NCI-H1417 (cell line): ENCODE measurements at places on chromosomes 7 and 10.

- DNase-seq = no peak
These were observed 9.7 kb downstream of the RBP3 start for GRCh38 chr10:47357911-47358310.

- DNase-seq = no peak
These were observed 65.7 kb upstream of the ASAH2 start for GRCh38 chr10:50316695-50317648.

- no peak for DNase-seq
These were observed 95.8 kb upstream of the TNS3 start for GRCh38 chr7:47677664-47678063.

DNA sequence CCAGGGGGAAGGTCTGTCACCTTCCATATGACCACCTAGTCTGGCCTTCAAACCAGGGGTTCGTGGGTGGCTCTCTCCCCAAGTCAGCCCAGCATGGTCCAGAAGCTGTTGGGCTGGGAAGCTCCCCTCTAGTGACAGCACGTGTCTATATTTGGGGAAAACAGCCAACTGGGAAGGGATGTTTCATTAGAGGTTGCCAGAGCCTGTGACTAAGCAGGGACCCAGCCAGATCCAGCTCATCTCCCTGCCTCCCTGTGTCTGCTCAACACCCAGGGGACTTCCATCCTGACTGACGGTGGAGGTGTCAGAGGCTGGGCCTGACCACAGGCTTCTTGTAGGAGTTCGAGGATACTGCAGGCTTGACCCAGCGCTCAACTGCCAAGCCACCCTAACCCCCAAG is 10.5 kb downstream of the STYXL1 start:
- DNase-seq = no peak

- no peak for DNase-seq
These were observed 12.0 kb upstream of the AQP1 start for GRCh38 chr7:30899630-30900029.

DNA sequence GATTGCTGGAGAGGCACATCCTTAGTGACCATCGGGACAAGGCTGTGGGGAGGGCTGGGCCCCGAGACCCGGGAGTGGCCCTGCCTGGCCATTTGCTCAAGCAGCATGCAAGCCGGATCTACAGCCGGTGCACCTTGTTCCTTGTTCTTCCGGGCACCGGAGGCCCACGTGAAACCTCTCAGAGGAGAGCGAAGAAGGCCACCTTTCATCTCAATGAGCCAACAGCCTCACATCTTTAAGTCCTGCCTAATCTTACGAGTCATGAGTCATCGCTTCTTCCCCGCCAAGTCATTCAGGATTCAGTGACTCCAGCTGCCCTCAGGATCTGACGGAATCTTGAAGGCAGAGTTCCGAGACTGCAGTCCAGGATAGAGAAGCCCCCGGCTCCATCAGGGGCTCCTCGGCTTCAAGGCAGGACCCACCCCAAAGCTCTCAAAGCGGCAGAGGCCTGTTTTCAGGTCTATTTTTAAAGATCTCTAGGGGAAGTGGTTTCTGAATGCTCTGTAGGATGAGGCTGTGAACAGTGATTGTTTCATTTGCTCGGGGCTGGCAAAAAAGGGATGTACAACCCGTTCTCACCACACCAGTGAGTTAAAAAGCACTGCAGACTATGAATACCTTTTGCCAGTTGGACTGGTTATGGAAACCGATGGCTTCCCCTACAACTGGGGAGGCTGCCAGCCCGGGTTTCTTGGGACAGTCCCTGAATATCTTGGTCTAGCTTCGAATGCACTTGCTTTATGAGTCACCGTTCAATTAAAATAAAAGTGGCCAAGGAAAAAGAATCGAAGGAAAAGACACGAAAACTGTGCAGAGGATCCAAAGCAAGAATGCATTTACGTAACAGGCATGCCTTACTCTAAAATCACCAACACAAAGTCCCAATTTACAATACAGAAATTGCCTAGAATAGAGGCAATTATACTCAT is 57.2 kb upstream of the ECHDC3 start:
- no peak for DNase-seq

DNA sequence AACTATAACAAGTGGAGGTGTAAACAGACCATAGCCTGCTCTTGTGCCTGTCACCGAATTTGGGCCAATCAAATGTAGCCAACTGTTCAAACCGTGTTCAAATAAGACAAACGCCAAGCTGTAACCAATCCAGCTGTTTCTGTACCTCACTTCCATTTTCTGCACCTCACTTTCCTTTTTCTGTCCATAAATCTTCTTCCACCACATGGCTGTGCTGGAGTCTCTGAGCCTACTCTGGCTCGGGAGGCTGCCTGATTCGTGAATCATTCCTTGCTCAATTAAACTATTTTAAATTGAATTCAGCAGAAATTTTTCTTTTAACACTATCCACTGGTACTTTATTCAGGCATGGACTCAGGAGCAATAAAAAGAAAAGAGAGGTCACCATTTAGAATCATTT is 29.9 kb upstream of the COL1A2 start:
- DNase-seq = no peak

DNA sequence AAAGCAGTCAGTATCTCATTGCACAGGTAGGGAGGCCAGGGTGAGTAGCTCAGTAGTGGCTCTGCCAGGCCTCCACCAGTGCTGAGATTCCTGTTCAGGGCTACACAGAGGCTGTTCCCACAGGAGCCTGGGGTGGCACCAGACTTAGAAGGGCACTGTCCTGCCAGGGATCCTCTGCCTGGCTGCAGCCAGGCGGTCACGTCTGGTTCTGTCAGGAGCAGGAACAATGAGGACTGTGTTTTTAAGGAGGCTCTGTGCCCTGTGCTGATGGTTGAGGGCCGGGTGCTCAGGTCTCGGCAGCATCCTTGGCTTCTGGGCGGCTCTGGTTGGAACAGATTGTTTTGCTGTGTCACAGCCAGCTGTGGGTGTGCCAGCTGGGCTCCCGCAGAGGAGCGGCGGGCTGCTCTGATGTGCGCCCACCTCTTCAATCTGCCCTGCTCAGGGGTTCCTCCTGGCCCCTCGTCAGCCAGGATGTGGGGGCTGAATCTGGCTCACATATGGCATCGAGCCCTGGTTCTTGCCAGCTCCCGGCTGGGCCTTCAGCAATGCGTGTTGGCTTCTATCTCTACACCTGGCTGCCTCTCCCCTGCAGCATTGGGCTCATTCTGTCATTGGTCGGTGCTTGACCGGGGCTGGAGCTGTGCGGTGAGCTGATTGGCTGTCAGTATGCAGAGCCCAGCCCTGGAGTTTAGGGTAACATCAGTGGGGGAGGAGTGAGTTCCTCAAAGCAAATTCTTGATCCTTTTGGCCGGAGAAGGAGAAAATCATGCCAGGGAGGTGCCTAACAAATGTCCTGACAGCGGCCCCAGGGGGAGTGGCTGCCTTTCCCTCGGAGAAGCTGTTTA is 41.2 kb downstream of the TACR2 start:
- DNase-seq = no peak

DNA sequence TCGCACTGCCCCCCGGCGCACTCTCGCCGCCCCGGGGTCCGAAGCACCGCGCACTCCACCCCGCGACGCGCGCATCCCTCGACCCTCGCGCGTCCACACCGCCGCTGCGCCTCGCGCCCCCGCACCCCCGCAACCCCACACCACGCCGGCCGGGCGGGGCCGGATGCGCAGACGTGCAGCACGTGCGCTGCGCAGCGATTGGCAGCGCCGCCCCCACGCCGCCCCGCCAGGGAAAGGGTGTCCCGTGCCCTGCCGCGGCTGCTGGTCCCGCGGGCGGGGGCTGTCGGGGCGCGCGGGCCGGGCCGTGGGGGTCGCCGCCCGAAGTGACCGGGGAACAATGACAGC is 53.7 kb upstream of the KDM7A start:
- DNase-seq = peak; percentile 38

DNA sequence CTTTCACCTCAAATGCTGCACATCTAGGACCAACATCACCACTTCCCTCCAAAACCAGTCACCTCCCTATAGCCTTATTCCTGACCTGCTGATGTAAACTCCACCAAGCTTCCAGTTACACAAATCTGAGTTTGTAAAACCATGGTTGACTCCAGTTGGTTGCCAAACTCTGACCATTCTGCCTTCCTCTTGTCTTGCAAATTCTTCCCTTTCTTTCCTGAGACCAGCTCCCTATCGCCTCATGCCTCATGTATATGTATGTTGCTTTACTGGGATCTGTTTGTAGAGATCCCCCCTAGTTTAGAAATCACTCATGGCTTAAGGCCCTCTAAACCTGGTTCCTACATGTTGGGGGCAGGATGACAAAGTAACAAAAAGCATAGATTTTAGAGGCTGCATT is 31.3 kb downstream of the PAX2 start:
- no peak for DNase-seq

DNA sequence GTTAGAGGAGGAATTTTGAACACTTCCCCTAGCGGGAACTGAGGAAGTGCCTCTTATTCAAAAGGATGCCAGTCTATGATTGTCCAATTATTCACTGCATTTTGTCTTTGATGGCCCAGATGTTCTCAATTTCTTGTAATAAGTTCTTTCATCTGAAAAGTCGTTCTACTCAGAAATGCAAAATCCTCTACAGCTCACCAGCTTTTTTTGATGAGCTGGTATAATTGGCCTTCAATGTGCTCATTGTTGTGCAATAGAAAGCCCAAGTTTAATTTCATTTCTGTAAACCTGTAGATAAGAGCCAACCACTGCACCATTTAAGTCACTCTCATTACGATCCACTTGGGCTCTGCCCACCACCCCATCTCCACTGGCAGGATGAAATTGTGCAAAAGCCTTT is 978.7 kb upstream of the AUTS2 start:
- no peak for DNase-seq

DNA sequence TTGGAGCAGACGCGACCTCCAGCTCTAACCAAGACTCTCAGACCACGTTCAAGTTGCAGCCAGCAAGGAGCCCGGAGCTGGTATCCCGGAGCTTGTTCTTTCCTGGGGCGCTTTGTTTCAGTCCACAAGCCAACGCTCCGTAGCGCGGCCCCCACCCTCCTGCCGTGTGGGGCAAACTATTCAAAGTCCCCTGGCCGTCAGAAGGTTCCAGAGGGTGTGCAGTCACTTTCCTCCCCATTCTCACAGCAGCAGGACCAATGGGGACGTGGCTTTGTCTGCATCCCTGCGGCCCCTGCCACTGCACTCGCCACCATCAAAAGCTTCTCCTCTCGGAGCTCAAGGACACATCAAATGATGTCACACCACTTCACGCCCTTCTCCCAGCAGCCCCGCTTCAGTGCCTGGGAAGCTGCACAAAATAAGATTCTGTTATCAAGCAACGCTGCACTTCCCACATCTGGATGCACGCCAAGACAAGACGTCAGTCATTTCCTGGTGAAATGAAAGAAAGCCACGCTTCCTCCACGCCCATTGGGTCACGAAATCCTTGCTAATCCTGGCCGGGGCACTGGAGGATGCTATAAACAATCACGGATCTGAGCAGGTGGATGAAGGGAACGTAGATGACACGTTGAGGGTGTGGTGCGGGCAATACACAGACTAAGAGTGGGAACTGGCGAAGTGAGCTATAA is 348.2 kb downstream of the PTPRN2 start:
- peak; percentile 97 for DNase-seq

DNA sequence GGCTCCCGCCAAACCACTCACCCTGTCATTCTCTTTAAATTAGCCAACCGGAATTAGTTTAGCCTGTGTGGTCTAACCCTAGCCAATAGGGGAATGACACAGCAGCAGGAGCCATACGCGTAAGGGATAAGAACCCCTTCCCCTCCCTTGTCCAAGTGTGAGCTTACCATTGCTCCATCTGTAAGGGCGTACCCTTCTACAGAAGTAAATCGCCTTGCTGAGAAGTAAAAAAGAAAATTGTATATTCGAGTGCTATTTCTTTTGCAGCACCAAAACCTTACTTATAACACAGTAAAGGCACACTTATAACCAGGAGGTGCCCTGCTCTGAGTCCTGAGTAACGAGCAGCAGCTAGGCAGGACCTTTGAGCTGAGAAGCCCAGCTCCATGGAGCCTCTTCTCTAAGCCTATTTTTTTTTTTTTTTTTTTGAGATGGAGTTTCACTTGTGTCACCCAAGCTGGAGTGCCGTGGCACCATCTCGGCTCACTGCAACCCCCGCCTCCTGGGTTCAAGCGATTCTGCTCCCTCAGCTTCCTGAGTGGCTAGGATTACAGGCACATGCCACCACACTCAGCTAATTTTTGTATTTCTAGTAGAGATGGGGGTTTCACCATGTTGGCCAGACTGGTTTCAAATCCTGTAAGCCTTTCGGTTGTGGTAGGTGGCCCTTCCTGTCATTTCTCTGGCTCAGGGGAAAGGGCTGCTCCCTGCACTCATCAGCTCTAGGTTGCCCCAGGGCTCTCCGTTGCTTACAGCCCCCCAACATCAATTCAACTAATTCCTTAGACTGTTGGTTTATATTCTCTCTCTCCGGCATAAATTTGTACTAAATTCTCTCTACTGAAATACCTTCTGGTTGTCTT is 73.3 kb downstream of the NSUN6 start:
- no peak for DNase-seq

DNA sequence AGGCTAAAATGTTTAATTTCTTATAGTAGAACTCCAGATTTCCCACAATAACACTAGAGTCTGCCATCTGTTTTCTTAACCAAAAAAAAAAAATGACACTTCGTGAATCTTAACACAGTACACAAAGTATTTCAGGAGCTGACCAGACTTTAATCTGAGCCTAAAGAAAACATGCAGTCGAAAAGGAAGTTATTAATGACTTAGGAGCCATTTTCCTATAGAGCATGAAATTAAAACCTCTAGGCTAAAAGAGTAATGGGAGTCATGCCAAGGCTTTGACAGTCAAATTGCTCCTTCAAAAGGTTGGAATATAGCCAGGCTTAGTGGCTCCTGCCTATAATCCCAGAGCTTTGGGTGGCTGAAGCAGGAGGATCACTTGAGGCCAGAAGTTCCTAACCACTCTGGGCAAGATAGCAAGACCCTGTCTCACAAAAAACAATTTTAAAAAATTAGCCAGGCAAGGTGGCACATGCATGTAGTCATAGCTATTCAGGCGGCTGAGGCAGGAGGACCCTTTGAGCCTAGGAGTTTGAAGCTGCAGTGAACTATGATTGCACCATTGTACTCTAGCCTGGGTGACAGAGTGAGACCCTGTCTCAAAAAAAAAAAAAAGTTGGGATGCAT is 13.6 kb downstream of the MICU1 start:
- DNase-seq = peak; percentile 48

- DNase-seq = peak; percentile 30
These were observed 728 bp downstream of the CAV2 start for GRCh38 chr7:116500078-116500853.

DNA sequence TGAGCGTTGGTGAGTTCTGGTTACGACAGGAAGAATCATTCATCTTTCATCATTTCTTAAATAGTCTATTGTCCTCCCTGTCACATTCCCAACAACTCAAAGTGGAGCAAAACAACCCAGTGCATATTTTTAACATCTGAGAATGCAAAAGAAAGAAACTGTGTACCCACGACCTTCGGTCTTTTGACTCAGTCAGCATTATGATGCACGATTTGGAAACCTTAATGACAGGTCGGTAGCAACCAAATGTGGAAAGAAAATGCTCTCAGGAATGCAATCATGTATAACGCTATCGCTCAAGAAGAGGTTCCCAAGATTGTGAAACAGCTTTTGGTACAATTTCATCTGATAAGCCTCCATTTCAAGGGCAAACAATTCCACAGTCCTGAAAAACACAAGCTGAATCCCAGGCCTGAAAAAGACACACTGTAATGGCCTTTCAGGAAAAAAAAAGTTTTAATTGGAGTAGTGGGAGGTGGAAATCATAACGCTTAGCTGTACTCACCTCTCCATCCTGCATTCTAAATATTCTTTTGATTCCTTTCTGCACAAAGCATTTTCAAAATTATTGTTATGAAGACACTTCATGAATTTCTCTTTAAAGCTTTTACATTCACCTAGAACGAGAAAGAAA is 2.6 kb downstream of the COX19 start:
- no peak for DNase-seq

GRCh38 chr10:46250481-46250880 is 36.3 kb upstream of the ANTXRL start:
- DNase-seq = no peak
